ENCODE measurements at places on chromosomes 12 and 14.
A peak's percentile ranks its signal among the peaks of the same experiment; 100 is the strongest.

GRCh38 chr14:101494826-101495225 is 66.5 kb upstream of the DIO3 start:
- DNase-seq = peak; percentile 22

- DNase-seq = no peak
These were observed 707.7 kb upstream of the NOVA1 start for GRCh38 chr14:27305441-27305945.

DNA sequence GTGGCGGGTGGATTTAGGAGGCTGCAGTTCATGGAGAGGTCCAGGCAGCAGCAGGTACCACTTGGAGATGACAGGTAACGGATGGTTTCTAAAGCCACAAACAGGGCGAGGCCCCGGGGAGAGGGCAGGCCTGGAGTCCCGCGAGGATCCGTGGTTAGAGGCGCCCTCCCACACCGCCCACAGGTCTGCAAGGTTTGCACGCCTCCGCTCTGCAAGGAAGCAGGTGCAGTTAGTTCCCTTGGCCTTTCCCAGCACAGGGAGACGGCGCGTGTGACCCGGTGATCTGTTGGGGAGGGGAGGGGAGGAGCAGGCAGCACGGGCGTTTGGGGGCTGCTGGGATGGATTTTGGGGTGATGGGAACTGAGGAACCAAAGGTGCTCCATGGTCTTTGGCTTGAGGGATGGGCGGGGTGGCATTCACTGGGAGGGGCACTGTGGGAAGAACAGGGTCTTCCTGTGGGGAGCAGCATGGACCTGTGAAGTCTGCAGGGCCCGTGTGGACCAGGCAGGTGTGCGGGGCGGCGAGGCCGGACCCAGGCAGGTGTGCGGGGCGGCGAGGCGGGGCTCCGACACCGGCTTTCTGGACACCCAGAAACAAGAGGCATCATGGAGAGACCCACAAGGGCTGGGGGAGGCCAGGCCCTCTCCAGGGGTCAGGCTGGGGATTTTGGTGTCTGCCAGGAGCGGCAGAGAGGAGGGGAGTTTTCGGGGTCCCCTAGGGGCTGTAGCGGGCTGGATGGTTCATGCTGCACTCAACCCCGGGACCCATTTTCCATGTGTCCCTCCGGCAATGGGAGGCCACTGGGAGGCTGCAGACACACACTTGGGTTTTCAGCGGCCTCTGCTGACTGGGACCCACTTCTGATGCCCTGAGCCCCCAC is 29.1 kb downstream of the NOC4L start:
- DNase-seq = no peak

- no peak for DNase-seq
These were observed 8.6 kb downstream of the ASB2 start for GRCh38 chr14:93967637-93968250.

GRCh38 chr12:49293056-49293956 is 1.6 kb upstream of the PRPH start:
- no peak for DNase-seq

DNA sequence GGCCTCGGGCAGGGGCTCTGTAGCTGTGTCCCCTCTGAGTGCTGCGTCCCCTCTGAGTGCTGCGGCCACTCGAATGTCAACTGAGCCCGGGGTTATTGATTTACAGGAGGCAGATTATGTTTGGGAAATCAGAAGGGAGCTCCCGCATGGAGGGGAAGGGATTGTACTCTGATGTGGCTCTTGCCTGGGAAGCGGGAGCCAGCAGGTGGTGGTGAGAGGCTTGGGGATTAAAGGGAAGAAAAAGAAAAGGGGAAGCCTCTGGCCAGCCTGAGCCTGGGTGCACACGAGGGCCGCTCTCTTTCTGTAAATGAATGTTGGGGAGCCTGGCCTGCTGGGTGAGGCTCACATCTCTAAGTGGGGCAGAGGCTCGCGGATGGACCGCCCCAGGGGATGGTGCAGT is 143.7 kb downstream of the AACS start:
- no peak for DNase-seq

DNA sequence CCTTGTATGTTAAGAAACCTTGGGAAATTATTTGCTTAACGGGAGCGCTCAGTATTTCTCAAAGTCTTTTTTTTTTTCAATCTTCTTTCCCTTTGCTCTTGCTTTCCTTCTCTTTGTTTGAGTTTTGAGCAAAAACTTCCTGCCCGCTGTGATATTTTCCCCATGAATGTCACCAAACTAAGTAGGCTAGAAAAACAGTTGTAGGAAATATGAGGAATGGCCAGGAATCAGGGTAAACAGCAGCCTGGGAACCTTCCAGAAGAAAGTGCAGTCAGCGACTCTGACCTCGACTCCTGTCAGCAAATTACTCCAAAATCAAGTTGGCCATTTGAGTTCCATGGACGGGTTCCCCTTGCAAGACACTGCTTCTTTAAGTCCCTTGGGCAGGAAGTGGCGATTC is 11.6 kb upstream of the RFLNA start:
- DNase-seq = no peak

DNA sequence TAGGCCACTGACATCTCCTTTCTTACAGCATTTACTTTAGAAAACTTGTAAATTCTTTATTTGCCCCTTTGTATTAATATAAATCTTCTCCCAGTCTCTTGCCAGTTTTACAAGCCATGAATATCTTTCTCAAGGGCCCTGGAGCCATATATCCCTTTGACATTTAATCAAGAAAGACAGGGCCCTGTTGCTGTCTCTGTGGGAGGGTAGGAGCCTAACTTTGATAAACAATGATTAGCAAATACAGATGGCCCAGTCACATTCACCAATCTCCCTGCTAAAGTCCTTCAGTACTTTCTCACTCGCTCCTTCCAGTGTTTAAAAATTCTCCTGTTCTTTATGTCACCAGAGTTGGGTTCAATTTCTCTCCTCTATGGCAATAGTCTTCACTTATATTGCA is 479.8 kb upstream of the USP15 start:
- DNase-seq = no peak

- DNase-seq = no peak
These were observed 680 bp downstream of the NECAP1 start for GRCh38 chr12:8082808-8083100.

DNA sequence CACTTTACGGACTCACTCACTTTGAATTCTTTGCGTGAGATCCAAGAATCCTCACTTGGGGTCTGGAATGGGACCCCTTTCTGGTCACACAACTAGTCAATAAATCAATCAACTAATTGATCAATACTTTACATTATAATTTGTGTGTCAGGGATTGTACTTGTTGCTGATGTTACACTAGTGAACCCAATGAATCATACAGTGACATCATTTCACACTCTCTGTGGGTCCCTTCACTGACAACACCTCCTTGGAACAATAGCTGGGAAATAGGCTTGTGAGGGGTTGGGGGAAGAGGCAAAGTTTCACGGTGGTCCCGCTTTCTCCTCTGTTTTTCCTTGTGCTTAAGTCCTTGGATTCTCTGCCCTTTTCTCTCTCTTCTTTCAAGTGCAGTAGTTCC is 35.0 kb downstream of the TPH2 start:
- no peak for DNase-seq

- no peak for DNase-seq
These were observed 71.1 kb downstream of the FIGNL2 start for GRCh38 chr12:51777457-51777856.

DNA sequence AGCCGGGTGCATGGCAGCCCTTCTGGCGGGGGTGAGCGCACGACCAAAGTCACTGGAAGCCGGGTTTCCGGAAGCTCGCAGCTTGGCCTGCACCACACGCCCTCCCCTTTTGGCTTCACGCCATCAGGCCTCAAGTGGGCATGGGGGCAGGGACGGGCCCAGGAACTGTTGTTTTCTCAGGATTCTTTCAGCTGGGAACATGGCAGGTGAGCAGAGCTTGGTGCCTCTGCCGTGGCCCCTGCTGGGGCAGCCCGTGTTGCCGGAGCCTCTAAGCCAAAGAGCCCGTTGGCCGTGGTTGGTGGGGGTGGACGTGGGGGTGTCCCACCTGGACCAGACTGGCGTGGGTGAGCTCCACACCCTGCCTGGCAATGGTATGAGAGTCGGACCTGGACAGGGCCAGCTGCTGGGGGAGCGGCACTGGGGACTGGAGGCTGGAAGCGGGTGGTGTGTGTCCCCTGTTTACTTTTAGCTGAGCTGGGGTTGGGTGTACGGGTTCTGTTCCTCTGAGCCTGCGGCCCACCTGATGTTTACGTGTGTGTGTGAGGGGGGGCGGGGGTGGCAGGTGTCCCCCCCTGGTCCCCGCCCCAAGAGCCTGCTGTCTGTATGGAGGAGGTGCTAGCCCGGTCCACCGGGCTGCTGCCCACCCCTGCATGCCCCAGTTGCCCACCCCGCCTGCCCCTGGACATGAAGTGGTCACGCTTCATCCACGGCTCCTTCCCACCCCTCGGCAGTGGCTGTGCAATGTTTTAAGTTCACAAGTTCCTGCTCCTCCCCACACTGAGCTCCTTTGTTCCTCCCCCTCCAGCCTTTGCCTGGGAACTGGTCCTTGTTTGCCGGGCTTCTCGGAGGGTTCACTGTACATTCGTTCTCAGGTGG is 28.7 kb upstream of the PLD4 start:
- peak; percentile 71 for DNase-seq

DNA sequence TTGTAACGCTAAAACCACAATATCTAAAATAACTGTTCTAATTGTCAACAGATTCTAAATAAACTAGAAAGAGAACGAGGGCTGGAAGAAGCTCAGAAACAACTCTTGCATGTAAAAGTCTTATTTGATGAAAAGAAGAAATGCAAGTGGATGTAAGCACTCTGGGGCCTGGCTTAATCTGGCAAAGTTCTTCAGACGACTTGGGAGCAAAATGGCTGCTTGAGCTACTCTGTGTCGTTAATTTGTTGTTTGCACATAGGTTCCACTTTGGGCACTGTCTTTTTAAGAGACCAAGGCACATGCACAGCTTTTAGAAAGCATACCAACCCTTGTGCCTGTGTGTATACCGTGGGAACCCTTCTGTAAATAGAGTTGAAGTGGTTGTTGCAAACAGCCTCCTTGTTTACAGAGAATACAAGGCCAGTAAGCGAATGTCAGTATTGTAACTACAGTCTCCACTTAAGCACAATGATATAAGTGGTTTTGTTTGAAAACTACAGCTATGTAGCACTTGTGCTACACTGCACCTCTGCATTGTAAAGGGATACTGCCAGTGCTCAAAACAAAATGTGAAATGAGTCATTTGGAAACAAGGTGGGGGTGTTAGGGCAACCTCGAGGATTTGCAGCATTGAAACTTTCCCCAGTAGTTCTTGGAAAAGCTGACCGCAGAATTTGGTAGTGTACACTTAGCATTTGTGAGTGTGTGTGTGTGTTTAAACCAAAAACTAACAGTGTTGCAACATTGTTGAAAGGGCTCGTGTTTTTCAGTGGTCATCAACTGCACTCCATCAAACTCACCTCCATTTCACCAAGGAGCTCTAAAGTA is 154.3 kb downstream of the CEP83 start:
- no peak for DNase-seq

- DNase-seq = peak; percentile 43
These were observed 104.8 kb downstream of the KIF26A start for GRCh38 chr14:104243200-104243599.

DNA sequence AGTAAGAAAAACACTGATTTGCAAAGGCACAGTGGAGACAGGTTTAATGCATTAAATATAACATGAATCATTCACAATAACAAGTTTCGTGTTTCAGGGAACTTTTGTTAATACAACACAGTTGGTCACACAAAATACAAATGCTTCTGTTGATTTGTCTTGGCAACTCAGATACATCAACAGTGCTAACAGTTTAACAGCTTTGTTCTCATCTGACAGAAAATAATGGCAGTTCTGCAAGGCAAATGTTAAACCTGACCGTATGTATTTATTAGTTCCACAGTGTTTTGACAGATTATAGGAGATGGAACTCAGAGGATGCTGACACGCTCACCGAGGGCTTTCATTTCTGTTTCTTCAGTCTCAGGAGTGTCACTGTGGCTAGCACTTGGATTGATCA is 350.7 kb downstream of the PRKD1 start:
- DNase-seq = no peak

DNA sequence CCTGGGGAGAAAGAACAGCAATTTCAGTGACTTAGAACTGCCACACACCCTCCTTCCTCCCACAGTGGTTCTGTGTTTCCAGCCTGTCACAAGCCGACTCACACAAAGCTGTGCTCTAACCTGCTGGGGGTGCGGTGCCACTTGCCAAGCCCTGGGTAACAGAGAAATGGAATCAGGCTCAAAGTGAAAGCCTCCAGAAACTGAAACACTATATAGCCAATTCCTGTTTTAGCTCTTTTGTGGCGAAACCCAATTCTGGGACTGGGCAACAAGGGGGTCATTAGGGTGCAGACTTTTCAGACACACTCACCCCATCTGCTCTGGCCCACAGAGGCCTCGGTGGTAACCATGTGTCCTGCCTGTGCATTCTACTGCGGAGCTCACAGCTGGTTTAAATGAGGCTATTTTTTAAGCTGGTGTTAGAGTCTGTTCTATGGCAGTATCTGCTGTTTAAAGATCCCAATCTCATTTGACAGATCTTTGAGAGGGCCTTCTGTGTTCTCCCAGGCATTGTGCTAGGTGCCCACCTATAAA is 15.2 kb upstream of the ACTR6 start:
- no peak for DNase-seq

GRCh38 chr12:25723921-25724491 is 170.9 kb upstream of the LMNTD1 start:
- DNase-seq = no peak

- no peak for DNase-seq
These were observed 11.4 kb upstream of the FOS start for GRCh38 chr14:75267141-75267721.

DNA sequence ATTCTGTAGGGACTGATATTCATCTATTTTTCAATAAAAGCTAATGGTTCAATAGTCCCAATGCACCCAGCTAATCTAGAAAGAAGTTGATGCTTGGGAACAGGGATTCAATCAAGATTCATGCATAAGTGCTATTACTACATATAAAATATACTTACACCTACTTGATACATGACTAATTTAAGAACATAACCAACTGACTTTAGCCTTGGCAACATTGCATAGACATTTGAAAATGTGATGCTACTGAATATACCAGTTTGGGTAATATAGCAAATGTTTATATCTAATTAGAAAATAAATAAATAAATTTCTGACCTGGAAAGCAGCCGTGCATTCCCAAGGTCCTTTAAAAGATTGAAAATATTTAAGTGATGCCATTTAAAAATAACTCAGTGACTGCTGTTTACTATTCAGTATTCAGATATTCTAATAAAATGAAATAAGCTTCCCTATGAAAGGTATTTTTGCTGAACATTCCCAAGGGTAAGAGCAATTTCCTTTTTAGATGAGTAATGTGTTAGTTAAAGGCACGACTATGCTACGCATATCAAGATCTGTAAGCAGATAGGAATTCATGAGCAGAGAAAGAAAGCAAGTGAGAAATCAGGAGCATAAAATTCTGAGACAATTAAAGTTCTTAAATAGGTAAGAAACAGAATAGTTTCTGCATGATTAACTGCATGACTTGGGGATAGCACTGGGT is 160.6 kb upstream of the SYT1 start:
- no peak for DNase-seq

DNA sequence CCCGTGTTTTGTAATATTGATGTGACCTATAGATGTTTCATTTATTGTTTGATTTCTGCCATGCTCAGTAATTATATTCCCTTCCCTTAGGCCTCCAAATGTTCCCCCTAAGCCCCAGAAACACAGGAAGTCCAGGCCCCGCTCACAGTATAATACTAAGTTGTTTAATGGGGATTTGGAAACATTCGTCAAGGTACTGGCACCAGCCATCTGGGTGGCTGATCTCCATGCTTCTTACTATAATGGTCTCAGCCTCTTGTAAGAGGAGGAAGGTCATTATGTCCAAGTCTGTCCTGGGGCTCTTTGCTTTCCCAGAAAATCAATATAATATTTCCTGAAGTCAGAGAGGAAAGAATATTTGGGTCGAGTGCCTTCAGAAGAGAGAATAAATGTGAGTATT is 130.9 kb downstream of the KICS2 start:
- DNase-seq = no peak

All from coronary artery (tissue), 2 donors.